ENCODE measurements at places on chromosomes 4 and X.

GRCh38 chrX:23779025-23779424, 3.9 kb upstream of the SAT1 start:
- DNase-seq = peak; percentile 91

GRCh38 chr4:56803471-56803870, 18.0 kb downstream of the SPINK2 start:
- peak; percentile 4 for DNase-seq

GRCh38 chrX:136185401-136186022, 38.2 kb downstream of the FHL1 start:
- DNase-seq = no peak

GRCh38 chrX:77918568-77918967, 8.1 kb downstream of the ATP7A start:
- peak; percentile 31 for DNase-seq

GRCh38 chr4:89586864-89587263, 250.1 kb downstream of the SNCA start:
- DNase-seq = peak; percentile 39

DNA sequence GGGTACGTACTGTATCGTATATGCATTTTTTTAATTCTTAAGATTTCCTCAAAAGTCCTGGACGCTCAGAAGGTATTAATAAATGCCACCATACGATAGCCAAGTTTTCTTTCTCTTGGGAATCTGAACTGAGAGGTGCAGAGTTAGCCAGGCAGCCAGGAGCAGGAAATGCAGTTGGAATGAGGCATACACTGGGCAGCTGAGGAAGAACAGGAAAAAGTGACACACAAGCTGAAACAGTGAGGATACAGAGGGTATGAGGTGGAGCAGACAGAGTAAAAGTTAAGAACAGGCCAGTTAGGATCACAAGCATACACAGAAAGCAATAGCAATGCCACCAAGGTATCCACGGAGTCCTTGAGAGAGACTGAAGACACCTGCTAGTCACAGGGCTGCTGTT, 13.4 kb downstream of the UFSP2 start:
- DNase-seq = no peak

DNA sequence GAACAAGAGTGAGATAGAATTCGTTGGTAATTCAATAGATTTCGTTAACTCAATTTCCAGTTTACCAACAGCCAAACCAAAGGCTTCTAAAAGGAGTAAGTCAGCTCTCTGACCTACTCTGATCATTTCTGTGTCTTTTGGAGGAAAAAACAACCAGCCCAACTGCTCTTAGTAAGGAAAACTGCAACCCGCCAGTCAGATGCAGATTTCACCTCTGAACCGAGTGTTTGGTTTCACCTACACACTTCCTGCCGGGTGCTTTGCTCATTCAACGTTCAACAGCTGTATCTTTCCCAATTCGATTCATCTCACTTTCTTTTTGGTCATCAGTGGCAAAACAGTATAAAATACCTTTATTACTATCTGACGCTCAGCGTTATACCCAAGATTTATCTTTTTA, 24.5 kb downstream of the TMSB4X start:
- no peak for DNase-seq

GRCh38 chrX:14896273-14896672, 23.1 kb downstream of the MOSPD2 start:
- no peak for DNase-seq

DNA sequence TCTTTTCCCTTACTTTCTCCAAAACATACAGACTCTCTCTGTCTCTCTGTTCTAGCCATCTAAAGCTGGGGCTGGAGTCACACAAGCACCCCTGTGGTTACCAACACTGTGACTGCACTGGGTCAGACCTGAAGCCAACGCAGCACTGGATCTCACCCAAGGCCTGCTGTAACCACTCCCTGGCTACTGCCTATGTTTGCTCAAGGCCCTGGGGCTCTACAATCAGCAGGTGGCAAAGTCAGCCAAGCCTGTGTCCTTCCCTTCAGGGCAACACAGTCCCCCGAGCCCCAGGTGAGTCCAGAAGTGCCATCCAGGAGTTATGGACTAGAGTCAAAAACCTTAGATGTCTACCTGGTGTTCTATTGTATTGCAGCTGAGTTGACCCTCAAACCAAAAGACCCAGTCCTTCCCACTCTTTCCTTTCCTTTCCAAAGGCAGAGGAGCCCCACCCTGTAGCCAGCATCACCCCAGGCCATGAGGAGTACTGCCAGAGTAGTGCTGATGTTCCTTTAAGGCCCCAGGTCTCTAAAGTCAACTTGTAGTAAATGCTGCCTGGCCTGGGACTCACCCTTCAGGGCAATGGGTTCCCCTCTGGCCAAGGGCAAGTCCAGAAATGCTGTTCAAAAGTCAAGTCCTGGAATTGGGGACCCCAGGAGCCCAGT, 58.8 kb upstream of the RAP2C start:
- no peak for DNase-seq

DNA sequence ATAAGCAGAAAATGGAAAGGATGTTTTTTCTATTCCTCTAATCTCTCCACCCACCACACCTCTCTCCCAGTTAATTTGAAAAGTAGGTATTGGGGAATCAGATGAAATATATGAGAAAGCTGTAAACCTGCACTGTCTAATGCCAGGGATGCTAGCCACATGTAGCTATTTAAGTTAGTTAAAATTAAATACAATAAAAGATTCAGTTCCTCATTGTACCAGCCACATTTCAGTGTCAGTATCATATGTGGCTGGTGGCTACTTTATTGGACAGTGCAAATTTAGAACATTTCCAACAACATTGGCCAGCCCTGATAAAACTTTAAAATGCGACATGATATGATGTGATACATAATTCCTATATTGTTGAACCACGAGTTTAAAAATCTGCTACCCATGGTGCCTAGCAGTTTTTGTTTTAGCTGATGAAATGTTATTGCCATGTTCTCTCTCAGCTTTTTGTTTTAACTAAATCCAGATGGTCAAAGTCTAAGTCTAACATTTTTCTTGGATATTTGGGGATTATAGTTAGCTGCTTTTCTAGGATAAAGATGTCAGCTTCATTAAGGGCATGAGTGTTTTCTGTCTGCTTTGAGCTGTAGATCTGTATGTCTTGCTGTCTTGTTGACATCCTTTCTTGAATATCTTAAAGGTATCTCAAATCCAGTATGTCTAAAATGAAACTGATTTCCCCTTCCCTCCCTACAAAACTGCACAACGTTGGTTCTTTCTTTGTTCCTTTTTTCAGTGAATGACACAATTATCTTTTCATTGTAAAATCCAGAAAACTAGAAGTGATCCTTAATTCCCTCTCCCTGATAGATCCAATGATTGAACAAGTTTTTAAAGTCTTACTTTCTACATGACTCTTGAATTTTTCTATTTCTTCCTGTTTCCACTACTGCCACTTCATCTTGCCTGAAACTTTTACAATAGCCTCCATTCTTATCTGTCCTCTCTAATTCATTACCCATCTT, 6.2 kb downstream of the ARFIP1 start:
- no peak for DNase-seq

DNA sequence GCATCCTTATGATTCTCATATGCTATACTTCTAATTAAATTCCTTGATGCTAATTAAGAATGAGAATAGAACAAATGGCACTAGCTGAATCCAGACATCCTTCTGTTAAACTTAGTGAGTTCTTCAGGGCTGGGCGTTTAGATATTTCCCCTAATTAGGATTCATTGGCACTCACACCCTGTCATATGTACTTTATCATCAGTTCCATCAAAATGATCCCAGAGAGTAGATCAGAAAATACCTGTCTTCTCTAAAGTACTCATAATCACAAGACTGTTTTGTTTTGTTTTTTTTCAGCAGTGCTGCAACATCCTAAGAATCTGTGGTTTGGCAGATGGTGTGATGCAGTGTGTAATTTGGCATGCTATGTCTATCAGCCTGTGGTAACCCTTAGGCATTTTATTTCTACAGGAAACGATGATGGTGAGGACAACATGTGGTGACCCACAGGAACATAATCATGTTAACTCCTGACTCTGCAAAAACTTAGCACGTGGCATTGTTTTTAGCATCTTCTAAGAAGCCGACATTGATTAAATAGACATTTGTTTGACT, 2528.4 kb downstream of the ARAP2 start:
- peak; percentile 59 for DNase-seq

DNA sequence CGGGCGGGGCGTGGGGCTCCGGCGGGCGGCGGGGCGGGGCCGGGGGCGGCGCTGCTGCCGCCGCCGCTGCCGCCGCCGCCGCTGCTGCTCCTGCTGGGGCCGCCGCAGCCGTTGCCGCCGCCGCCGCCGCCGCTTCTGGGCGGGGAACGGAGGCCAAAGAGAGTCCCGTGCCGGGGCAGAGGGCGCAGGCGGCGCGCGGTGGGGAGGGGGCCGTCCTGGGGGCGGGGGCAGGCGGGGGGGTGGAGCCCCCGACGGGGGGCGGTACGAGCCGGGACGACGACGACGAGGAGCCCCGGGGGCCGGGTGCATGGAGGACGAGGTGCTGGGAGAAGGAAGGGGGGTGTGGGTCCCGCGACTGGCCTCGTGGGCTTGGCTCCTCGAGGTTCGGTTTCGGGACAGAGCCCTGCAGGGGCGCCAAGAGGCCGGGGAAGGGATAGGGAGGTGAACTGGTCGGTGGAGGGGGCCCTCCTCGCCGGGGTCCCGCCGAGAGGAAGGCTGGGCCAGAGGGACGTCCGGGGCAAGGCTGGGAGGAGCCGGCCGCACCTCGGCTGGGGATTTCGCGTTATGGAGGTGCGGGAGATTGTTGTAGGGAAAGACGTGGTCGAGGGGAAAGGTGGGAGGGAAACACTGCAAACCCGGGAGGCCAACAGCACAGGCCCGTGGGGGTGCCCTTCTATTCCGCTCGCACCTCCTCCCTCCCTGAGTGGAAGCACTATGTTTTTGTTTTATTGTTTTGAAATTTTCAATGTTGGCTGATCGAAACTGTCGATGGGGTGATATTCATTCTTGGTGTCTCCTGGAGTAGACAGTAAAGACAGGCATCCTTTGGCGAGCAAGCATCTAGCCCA, 1.9 kb downstream of the BCORL1 start:
- no peak for DNase-seq

DNA sequence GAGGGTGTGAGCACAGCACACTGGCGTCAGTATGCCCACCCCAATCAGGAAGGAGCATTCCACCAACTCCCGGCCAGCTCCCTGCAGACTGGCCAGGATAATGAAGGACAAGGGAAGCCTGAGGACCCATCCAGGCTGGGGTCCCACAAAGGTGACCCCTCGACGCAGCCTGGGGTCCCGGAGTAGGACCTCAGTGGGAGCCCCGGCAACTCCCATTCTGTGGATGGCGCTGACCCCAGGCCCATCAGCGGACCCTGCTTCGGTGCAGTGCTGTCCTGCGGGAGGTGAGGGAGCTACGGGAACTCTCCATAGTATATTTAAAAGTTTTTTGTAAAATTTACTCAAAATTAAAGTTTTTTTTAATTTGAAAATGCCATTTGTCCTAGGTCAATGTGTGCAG, 137.7 kb upstream of the NKX1-1 start:
- DNase-seq = no peak

- peak; percentile 54 for DNase-seq
Observed at GRCh38 chr4:71944956-71945355, 86.8 kb upstream of the NPFFR2 start.

DNA sequence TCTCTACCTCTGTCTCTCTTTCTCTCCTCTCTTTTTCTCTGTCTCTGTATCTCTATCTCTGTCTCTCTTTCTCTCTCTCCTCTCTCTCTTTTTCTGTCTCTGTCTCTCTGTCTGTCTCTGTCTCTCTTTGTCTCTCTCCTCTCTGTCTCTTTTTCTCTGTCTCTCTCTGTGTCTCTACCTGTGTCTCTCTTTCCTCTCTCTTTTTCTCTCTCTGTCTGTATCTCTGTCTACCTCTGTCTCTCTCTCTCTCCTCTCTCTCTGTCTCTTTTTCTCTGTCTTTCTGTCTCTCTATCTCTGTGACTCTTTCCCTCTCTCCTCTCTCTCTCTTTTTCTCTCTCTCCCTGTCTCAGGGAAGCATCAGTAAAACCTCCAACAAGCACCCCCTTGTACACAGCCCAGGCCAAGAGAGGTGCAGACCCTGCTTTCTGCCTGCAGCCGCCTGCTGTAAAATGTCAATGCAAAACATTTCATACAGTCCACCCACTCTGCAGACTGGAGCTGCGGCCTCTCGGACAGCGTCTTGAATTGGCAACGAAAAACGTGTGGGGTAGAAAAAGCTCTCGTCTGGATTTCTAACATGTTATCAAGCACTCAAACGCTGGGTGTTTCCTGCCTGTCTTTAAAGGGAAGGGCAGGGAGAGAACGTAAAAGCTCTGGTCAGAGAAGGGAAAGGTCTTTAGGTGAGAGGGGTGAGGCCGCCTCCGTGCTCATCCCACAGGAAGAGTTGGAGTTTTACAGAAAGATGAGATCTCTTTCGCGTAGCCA, 3.7 kb upstream of the SHOX start:
- no peak for DNase-seq

GRCh38 chr4:7166237-7166636, 26.1 kb upstream of the SORCS2 start:
- DNase-seq = no peak

DNA sequence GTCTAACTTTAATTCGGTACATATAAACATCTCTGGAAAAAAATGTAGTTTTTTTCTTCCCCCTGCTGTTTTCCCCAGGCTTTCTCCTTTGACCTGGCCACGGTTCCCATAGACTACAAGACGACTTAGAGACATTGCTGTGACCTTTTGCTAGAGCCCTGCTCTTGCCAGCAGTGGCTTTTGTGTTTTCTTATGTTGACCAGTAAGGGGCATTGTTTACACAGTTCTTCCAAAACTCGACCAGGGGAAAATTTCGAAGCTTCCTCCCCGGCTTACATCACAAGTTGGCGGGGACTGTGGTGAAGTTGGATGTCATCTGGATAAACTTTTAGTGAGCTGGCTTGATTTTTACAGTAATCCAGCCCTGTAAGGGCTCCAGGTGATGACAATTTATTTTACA, 9.3 kb downstream of the CCDC160 start:
- no peak for DNase-seq

DNA sequence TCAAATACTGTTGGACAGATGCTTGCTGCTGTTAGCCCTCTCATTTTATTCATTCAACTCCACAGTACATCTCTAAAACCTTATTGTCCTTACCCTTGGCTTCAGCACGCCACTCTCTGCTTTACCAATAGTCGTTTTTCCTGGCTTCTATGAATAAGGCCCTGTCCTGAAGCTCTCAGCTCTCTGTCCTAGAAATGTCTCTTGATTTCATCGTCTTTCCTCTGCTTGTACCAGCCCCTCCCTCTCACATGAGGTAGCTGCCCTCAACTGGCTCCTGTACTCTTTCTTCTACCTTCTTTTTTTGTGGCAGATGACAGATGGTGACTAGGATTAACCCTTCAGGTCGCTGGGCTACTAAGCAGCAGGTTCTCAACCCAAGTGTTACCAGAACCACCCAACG, 11.4 kb downstream of the ADGRA3 start:
- DNase-seq = no peak

- DNase-seq = peak; percentile 5
Observed at GRCh38 chrX:131394384-131394783, 105.3 kb upstream of the IGSF1 start.

DNA sequence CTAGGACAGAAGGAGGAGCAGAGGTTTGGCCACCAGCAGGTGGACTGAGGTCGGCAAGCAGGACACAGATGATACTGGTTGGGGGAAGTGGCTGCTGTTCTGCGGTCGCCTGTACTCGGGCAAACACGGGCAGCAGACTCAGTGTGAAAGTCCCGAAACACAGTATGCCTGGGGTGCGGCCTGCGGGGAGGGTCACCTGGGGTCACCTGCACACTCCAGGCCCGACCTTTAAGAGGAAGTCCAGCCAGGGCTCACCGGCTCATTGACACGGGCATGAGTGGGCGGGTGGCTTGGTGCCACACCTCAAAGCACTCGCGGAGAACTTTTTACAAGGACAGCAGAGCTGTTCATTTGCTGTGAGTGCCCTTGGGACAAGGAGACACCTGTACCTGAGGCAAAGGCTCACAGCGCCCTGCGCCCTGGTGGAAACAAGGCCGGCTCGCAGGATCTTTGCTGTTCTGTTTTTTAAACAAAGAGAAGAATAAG, 71.5 kb upstream of the MXD4 start:
- DNase-seq = no peak

Measured in bronchial epithelial cell (primary cell).